BJ (cell line): ENCODE measurements at places on chromosomes 7 and 10. TPM values are rescaled to one million over a fixed set of nuclear protein-coding genes. Genes with fewer than 3 reads are reported as not detected.

The RBP3 gene
- polyA plus RNA-seq: not detected in 2 replicates

The TRIM50 gene
- polyA plus RNA-seq: not detected in 2 replicates

The SLC26A3 gene
- polyA plus RNA-seq: not detected in 2 replicates

The TACC2 gene
- polyA plus RNA-seq: 7.0 and 10.4 TPM in 2 replicates

The MKX gene
- 68.1 and 72.9 TPM in 2 replicates for polyA plus RNA-seq

The IDI2 gene
- polyA plus RNA-seq: not detected in 2 replicates

The ATG9B gene
- 0.07 and 0.15 TPM in 2 replicates for polyA plus RNA-seq

The SUPV3L1 gene
- polyA plus RNA-seq: 17.1 and 26.0 TPM in 2 replicates

The GPR141 gene
- polyA plus RNA-seq: not detected in 2 replicates

The LHFPL3 gene
- not detected in 2 replicates for polyA plus RNA-seq

The C10orf62 gene
- polyA plus RNA-seq: not detected in 2 replicates

The PLXDC2 gene
- 0.47 and 0.88 TPM in 2 replicates for polyA plus RNA-seq

The DEPP1 gene
- 7.0 and 11.9 TPM in 2 replicates for polyA plus RNA-seq

The WASHC2A gene
- 28.4 and 38.1 TPM in 2 replicates for polyA plus RNA-seq

The PPP3CB gene
- 11.7 and 18.6 TPM in 2 replicates for polyA plus RNA-seq

DNA sequence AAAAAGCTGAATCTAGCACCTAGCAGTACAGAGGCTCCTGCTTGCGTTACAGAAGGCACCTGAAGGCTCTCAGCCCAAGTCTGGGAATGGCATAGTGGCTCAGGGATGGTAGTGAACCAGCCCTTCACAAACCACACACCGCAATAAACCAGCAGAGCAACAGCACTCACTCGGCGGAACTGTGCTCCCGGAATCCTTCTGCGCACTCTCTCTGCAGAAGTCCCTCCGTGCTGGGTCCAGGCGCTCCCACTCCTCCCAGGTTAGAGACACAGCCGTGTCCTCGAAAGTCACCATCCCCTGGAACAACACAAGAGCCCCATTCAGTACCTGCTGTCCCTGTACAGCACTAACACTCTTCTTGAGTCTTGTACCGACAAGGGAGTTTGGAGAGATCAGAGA lies 1.5 kb downstream of the ZNF394 start:
- DNase-seq: no peak

DNA sequence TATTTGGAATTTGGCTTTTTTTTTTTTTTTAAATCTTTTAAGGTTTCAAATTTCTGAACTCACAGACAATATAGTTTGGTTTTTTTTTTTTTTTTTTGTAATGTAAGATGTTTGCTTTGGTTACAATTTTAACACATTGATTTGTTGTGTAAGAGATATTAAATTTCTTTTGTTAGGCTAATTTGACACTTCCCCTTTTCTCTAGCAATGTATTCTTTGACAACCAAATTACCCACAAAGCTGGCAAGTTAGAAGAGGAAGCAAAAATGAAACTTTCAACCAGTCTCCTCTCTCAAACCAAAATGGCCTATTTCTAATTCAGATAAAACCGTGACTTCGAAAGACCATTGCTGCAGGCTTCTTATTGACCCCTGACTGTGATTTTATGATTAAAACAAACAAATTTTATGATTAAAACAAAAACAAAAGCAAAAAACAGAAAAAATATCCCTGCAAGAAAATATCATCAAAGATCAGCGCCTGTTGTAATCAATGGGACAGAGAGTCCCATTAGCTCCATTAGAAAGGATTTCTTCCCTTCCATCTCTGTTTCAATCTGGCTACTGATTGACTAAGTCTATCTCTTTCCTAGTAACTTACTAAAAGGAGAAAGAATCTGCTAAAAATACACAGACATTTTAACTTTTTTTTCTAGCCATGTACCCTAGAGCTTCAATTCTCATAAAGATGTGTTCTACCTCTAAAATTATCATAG lies 489.2 kb downstream of the MDFIC start:
- no peak for DNase-seq

GRCh38 chr10:84138478-84139125 lies 707 bp upstream of the GHITM start:
- DNase-seq: no peak

GRCh38 chr10:78964274-78964951 lies 104.4 kb upstream of the ZMIZ1 start:
- no peak for DNase-seq

- DNase-seq: no peak
Observed at GRCh38 chr10:59829601-59830000, 76.3 kb upstream of the MRLN start.

- DNase-seq: no peak
Observed at GRCh38 chr10:69957241-69957885, 95.3 kb upstream of the MACROH2A2 start.

GRCh38 chr7:98294326-98294725 lies 12.8 kb downstream of the BRI3 start:
- DNase-seq: no peak

DNA sequence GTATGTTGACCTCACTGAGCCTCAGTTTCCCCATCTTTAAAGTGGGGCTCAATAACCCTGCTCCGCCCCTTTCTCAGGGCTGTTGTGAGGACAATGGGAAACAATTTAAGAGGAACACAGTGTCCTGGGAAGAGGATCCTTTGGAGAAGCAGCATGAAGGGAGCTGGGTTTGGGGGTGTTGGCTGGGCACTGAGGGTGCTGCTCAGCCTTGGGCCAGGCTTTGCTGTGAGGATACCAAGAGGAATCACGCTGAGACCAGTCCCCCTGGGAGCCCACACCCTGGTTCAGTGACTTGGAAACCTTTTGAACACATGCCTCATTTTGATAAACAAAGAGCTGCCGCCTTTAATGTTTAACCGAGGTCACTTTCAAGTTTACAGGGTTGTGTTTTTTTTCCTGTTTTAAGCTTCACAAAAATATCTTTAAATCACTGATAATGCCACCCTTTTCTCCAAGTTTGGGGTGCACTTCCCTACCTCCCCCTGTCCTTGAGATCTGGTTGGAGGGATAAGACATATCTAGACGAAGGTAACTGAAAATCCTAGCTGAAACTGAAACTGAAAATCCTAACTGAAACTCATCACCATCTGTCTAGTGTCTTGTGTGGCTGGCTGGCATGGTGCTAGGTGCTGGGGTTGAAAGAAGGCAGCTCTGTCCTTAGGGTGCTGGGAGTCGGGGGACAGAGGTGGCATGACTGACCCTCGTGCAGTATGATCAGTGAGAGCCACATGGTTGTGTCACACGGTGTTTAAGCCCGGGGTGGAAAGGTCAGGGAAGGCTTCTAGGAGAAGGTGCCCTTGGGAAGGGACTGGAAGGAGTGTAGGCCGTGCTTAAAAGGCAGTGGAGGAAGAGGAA lies 27.7 kb downstream of the ZNF775 start:
- no peak for DNase-seq

- DNase-seq: no peak
Observed at GRCh38 chr10:49365675-49366415, 30.0 kb downstream of the DRGX start.

DNA sequence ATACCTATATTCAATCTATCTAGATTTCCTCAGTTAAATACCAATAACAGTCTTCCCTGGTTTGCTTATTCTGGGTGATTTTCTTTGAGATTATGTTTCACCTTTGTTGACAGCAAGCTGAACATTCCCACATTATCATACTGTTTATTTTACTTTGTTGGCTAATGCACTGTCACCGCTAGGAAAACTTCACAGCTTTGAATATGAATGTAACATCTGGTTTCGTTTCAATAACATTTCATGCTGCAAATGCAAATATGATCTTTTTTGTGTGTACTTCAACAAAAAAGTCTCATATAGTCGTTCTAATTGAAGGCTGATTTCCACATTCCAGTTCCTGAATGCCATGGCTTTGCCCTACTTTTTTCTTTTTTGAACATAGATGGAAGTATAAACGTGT lies 946.3 kb upstream of the GHITM start:
- no peak for DNase-seq

DNA sequence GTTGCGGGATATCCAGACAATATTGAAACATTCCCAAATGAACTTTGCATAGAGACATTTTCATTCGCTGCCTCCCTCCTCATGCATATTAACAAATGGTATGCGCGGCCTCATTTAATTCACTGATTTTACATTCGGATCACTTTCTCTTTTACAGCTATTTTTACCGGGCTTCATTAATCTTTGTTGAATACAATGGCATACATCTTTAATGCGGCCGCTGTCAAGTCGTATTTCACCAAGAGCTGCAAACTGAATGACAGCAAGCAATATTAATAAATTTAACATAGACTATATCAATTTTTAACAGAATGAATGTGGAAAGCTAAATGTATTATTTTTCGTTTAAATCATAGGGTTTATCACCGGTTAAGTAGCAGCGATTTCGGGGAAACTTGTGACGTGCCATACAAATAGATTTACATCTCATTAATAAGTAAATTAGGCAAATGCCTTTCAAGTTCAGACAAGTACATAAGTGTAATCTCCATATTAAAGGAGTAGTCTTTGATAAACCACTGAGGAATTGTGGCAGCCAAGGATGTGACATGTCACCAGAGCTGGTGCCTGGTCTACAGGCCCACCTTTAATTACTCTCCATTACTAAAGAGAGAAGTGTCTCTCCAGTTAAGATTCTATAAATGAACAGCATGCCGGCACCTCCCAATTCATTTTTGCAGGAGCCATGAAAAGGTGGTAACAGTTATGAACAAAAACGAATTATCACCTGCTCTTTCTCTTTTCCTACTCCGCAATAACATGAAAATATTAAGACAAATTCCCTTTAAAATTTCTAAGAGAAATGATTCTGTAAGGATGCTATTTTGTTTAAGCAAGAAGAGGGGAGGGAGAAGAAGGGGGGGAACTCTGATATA lies 568.9 kb upstream of the MKI67 start:
- no peak for DNase-seq

DNA sequence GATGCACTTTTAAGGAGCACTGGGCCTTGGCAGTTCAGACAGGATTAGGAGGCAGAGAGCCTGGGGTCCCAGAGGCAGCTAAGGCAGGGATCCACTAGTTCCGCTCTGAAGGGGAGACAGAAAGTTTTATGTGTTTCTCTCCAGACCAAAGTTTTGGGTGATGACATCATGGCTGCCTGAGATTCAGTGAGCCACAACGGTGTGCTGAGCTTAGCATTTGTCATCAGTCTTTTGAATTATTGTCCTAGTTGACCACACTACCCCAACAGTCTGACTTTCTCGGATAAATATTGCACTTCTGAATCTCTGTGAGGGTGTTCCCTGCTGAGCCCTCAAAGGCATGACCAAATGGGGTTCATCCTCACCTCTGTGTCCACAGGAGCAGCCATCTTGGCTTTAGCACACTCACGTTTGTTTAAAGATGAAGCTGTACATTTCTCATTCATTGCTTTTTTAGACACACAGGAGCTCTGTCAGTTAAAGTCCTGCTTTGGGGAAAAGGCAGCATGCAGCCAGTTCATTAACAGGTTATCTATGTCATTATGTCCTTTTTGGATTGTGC lies 297.7 kb upstream of the LRGUK start:
- no peak for DNase-seq

GRCh38 chr7:5255832-5256231 lies 26.9 kb upstream of the SLC29A4 start:
- no peak for DNase-seq

- no peak for DNase-seq
Observed at GRCh38 chr10:35852721-35853120, 210.6 kb upstream of the FZD8 start.

DNA sequence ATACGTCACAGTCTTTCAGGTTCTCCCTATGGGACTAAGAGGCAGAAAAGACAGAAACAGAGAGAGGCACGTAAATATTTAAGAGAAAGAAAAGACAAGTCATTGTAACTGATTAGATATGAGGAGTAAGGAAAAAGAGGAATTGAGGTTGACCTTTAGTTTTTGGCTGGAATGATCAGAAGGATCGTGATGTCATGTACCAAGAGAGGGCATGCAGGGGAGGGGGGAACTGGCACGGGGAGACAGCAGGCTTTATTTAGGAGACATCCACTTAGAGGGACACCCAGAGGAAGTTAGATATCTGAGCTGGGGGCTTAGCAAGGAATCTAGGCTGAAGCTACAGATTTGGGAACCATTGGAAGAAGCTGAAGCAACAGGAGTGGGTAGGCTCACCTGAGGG lies 9.2 kb upstream of the LRRC20 start:
- no peak for DNase-seq

DNA sequence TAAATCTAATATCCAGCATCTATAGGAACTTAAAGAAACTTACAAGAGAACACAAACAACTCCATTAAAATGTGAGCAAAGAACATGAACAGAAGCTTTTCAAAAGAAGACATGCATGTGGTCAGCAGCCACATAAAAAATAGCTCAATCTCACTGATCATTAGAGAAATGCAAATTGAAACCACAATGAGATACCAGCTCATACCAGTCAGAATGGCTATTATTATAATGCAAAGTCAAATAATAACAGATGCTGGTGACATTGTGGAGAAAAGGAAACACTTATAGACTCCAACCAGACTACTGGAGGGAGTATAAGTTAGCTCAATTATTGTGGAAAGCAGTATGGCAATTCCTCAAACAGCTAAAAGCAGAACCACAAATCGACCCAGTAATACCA lies 1314.5 kb downstream of the XPNPEP1 start:
- no peak for DNase-seq

- DNase-seq: no peak
Observed at GRCh38 chr10:84156768-84157167, 16.8 kb upstream of the GPR15LG start.

DNA sequence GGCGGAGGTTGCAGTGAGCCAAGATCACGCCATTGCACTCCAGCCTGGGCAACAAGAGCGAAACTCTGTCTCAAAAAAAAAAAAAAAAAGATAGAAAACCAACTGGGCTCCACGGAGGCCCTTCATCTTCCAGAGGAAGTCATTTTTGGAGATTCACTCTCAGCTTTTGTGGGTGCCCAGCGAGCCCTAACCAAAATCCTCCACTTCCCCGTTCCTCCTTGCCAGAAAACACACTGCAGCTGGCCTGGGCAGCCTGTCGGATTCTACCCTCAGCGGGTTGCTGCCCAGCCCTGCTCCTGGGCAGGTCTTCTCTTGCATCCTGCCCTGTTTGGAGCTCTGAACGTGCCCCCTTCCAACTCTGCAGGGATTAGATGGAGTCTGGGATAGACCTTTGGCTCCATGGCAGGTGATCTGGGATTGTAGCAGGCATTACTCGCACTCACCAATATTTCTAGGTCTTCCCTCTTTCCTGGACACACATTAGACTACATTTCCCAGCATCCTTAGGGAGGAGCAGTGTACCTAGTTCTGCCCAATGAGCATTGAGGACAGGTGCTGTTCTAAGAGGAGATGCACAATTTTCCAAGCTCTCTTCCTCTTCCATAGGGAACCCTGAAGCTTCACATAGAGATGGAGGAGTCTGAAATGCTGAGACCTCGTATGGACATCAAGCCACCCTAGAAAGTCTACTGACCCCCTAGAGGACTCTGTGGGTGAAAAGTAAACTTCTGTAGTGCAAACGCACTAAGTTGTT lies 4.6 kb downstream of the GRID2IP start:
- no peak for DNase-seq

- DNase-seq: no peak
Observed at GRCh38 chr7:35430547-35431153, 176.8 kb upstream of the TBX20 start.

GRCh38 chr7:15396210-15397158 lies 165.3 kb downstream of the AGMO start:
- no peak for DNase-seq
